ENCODE measurements at places on chromosomes 12 and 14.

DNA sequence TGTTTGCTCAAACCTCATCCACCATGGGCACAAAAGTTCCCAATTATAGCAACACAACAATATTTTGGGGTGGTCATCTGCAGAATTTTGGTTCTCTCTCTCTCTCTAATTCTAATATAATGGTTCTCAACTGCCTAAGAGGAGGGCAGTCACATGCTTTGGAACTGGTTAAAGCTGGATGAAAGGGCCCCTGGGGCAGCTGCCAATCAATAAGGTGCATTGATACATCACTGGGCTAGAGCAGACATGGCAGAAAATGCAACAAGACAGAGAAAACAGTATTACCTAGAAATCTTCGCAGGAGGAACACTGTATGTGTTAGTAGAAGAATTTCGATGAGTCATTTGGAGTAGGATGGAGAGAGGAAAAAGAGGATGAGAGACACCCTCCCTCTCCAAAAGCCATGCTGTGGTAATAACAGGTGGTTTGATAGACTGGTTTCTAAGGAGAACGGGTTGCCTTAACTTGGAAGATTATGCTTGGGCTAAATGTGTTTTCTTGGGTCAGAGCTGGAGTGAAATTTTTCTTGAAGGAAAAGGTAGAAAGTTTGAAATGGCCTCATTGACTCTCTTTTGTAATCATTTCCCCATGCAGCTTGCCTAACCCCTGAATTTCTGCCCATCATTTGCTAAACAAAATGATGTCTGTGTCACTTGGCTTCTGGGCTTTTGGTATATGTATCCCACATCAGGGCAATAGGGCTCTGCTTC, 67.1 kb upstream of the HIF1A start:
- no peak for DNase-seq
- H3K4me1 ChIP-seq: no peaks in the 10 kb centered on the region
- H3K27ac ChIP-seq: no peak overlapping the region
- no peak overlapping the region for H3K4me3 ChIP-seq

- no peaks in the 10 kb centered on the region for H3K27me3 ChIP-seq
- no peak for DNase-seq
- no peak overlapping the region for H3K27ac ChIP-seq
- H3K36me3 ChIP-seq: no peaks in the 10 kb centered on the region
Measured at GRCh38 chr14:75306927-75307699, 28.5 kb downstream of the FOS start.

- H3K27me3 ChIP-seq: no peaks in the 10 kb centered on the region
- peaks cover 50% of the 10 kb centered on the region for H3K36me3 ChIP-seq
- H3K4me3 ChIP-seq: no peak overlapping the region
- H3K4me1 ChIP-seq: peaks cover 27% of the 10 kb centered on the region
- DNase-seq: no peak
Measured at GRCh38 chr14:100841761-100842403, 16.0 kb downstream of the MEG3 start.

DNA sequence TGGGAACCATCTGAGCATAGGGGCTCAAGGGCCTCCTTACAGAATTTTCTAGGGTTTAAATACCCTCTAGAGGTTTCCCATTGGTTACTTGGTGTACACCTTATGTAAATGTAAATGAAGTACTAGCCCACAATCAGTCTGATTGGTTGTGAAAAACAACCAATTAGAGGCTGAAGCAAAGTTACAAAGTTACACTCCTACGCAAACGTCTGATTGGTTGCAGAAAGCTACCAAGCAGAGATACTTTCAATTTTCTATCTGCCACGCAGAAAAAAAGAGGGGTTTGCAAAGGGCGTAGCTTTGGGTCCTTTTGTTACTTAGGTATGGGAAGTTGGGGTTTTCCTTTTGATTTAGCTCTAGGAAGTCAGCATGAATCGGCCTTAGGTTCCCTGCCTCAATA, 1.8 kb upstream of the TMEM19 start:
- peaks cover 7% of the 10 kb centered on the region for H3K4me1 ChIP-seq
- H3K4me3 ChIP-seq: no peak overlapping the region
- H3K36me3 ChIP-seq: no peaks in the 10 kb centered on the region
- no peaks in the 10 kb centered on the region for H3K27me3 ChIP-seq
- no peak overlapping the region for H3K27ac ChIP-seq
- DNase-seq: no peak

DNA sequence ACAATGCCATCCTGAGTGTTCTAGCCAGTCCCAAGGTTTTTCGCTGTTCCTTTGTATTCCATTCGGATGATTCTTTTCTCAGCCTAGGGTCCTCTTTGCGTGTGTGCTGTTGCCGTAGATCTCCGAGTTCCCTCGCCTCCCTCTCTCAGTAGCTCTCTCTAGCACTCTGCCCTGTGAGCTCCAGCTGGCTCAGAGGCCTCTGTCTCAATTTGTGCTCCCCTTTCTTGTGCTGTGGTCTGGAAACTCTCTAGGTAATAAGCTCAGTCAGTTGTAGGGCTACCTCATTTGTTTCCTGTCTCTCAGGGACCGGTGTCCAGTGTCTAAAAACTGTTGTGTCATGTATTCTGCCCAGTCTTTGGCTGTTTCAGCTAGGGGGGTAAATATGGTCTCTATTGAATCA, 179.3 kb downstream of the PCNX1 start:
- no peak overlapping the region for H3K4me3 ChIP-seq
- peaks cover 26% of the 10 kb centered on the region for H3K36me3 ChIP-seq
- no peaks in the 10 kb centered on the region for H3K4me1 ChIP-seq
- no peaks in the 10 kb centered on the region for H3K27me3 ChIP-seq
- no peak for DNase-seq

GRCh38 chr12:122129131-122129530, 44.9 kb downstream of the IL31 start:
- H3K4me3 ChIP-seq: no peak overlapping the region
- no peaks in the 10 kb centered on the region for H3K27me3 ChIP-seq
- H3K4me1 ChIP-seq: peaks cover 17% of the 10 kb centered on the region
- H3K27ac ChIP-seq: no peak overlapping the region
- no peak for DNase-seq

- H3K27ac ChIP-seq: no peak overlapping the region
- no peaks in the 10 kb centered on the region for H3K27me3 ChIP-seq
- H3K4me3 ChIP-seq: no peak overlapping the region
- no peak for DNase-seq
Measured at GRCh38 chr14:75426332-75427125, 1.3 kb upstream of the JDP2 start.

DNA sequence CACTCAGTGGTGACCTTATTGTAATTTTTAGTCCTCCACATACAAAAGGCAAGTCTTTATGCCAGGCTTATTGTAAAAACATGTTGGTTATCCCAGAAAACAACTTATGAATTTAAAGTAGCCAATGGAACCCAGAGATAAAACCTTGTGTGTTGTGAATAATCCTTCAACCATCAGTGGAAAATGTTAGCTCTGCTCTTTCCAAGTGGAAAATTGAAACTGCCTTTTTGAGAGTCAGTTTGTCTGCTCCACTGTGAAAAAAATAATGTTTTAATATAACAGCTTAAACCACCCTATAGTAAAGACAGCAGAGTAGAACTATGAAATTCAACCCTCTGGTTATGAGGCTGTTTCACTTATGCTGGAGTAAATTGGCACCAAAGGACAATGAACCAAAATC, 112.0 kb downstream of the TTLL5 start:
- H3K27ac ChIP-seq: no peak overlapping the region
- no peaks in the 10 kb centered on the region for H3K4me1 ChIP-seq
- H3K4me3 ChIP-seq: no peak overlapping the region
- DNase-seq: no peak
- no peaks in the 10 kb centered on the region for H3K36me3 ChIP-seq

DNA sequence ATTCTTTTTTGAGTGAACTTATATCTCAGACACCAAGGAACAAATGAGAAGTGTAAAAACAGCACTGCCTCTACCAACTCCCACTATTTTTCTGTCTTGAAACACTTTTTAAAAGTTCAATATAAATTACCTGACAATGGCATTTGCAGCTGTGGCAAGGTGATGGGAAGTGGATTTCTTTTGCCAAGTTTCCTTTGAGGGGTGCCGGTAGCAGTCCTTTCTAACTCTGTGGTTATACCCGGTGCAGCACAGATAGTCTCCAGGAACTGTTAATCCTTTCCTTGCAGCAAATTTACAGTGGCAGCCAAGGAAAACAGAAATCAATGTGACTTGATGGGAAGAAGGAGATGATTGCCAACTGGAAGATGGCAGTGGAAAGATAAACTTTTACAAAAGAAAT, 243.7 kb downstream of the BCAT1 start:
- H3K4me3 ChIP-seq: no peak overlapping the region
- no peak overlapping the region for H3K27ac ChIP-seq
- H3K36me3 ChIP-seq: no peaks in the 10 kb centered on the region
- no peaks in the 10 kb centered on the region for H3K27me3 ChIP-seq

- H3K27ac ChIP-seq: no peak overlapping the region
- H3K4me1 ChIP-seq: peaks cover 13% of the 10 kb centered on the region
- no peak for DNase-seq
- H3K36me3 ChIP-seq: no peaks in the 10 kb centered on the region
- no peaks in the 10 kb centered on the region for H3K27me3 ChIP-seq
Measured at GRCh38 chr12:100953677-100954076, 159.1 kb downstream of the ANO4 start.

GRCh38 chr14:55707365-55707804, 127.4 kb downstream of the KTN1 start:
- H3K4me3 ChIP-seq: no peak overlapping the region
- no peaks in the 10 kb centered on the region for H3K36me3 ChIP-seq
- no peaks in the 10 kb centered on the region for H3K27me3 ChIP-seq
- H3K4me1 ChIP-seq: peaks cover 10% of the 10 kb centered on the region
- peak; percentile 64 for DNase-seq

DNA sequence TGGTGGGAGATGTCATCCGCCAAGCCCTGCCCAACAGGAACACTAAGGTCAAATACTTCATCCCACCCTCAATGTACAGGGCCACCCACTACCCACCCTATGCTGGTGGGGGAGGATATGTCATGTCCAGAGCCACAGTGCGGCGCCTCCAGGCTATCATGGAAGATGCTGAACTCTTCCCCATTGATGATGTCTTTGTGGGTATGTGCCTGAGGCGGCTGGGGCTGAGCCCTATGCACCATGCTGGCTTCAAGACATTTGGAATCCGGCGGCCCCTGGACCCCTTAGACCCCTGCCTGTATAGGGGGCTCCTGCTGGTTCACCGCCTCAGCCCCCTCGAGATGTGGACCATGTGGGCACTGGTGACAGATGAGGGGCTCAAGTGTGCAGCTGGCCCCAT, 3.5 kb downstream of the B3GNT4 start:
- H3K27ac ChIP-seq: no peak overlapping the region
- H3K4me1 ChIP-seq: peaks cover 14% of the 10 kb centered on the region
- H3K27me3 ChIP-seq: peaks cover 35% of the 10 kb centered on the region
- peaks cover 48% of the 10 kb centered on the region for H3K36me3 ChIP-seq
- no peak for DNase-seq

- no peaks in the 10 kb centered on the region for H3K27me3 ChIP-seq
- no peak overlapping the region for H3K27ac ChIP-seq
- no peak overlapping the region for H3K4me3 ChIP-seq
Measured at GRCh38 chr12:109840305-109841074, 7.3 kb upstream of the TRPV4 start.

GRCh38 chr14:75456069-75456996, 28.5 kb downstream of the JDP2 start:
- no peaks in the 10 kb centered on the region for H3K27me3 ChIP-seq
- H3K4me3 ChIP-seq: no peak overlapping the region
- no peak overlapping the region for H3K27ac ChIP-seq
- peaks cover 44% of the 10 kb centered on the region for H3K36me3 ChIP-seq
